ENCODE measurements at places on chromosomes 6 and 20.

- DNase-seq = no peak
These were observed 118.8 kb downstream of the RALGAPA2 start for GRCh38 chr20:20593447-20594170.

DNA sequence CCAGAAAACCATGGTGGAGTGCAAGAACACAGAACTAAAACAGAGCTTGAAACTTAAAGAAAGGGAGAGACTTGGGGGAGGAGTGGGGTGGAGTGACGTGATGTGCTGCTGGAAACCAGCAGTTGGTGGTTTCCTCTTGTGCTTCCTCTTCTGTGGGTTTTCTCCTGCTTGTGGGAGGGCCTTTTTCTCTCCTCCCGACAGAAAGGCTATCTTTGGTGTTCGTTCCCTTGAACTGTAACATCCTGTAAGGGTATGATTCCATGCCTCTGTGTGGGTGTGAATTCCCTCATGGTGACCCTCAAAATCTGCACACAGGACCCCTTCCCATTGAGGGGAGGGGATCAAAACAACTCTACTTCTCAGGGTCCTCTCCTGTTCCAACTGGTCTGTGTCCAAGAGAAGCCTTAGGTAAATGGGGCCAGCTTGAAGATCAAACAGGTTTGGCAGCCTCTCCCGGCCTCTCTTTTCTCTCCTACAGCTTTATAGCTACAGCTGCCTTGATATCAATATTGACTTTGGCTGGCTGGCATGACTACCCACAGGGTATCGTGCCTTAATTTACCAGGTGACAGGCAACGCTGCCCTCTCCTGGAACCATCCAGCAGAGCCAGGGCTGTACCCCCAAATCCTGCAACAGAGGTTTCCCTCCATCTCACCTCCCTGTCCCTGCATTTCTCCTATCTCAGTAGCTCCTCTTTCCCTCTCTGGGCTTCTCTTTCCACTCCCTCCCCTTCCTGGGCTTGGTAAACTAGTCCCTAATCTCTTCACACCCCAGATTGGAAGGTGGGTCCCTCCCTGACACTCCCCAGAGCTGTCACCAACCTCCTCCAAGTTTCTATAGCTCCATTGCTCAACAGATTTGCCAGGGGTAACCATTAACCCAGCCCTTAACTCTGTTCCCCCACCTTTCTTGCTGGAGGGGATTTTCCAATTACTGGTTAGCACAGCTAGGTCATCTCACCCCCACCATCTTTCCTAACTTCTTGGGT is 1.5 kb upstream of the MSH5 start:
- DNase-seq = peak; percentile 69

- DNase-seq = peak; percentile 67
These were observed 324.2 kb upstream of the CITED2 start for GRCh38 chr6:139698526-139699176.

- DNase-seq = no peak
These were observed 1.6 kb upstream of the ARMC2 start for GRCh38 chr6:108846628-108847027.

- DNase-seq = no peak
These were observed at the start of gene ARMH2 for GRCh38 chr6:24798740-24799540. Gene ARMH2, minus strand, starts transcription at chr6:24798917. Its CDS starts 60 bp downstream, at chr6:24798857.

- peak; percentile 10 for DNase-seq
These were observed 482.3 kb upstream of the SOX4 start for GRCh38 chr6:21111093-21111725.

DNA sequence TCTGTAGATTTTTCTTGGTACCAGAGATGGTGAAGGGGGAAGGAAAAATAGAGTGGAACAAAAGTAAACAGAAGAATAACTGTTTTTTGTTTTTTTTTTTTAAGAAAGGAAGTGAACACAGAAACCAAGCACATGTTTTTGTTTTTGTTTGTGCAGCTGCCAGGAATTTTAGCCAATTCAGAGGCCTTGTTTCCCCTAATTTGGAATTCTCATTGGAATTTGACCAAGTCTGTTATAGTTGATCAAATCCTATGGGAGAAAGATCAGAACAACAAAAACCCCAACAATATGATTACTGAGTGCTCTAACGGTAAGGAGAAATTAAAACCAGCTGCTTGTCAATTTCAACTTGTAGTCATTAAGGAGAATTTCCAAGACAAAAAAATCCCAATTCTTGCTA is 18.2 kb upstream of the IL22RA2 start:
- no peak for DNase-seq

GRCh38 chr6:131998255-131998982 is 47.2 kb upstream of the CCN2 start:
- no peak for DNase-seq

- peak; percentile 54 for DNase-seq
These were observed 26.9 kb downstream of the RRAGD start for GRCh38 chr6:89385156-89385667.

- no peak for DNase-seq
These were observed 46.7 kb upstream of the CARMIL1 start for GRCh38 chr6:25232479-25232878.

DNA sequence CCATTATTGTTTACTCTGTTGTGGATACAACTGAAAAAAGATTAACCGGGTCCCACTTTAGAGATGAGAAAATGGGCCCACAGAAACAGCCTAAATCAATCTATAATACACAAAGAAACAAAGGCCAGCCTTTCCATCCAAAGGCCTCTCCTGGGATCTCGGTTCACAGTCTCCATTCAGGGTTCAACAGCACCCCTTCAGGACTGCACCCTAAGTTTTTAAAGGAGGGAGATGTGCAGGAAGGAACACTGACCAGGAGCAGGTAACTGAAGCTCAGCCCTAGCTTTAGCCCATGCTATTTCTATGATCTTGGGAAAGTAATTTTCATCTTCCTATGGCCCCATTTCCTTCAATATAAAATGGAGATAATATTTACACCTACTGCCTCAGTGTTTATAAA is 147.7 kb downstream of the BTBD9 start:
- DNase-seq = no peak

- DNase-seq = no peak
These were observed 631.6 kb upstream of the NRSN1 start for GRCh38 chr6:23494367-23494766.

- DNase-seq = no peak
These were observed 75.1 kb downstream of the ARID1B start for GRCh38 chr6:156852147-156852857.

DNA sequence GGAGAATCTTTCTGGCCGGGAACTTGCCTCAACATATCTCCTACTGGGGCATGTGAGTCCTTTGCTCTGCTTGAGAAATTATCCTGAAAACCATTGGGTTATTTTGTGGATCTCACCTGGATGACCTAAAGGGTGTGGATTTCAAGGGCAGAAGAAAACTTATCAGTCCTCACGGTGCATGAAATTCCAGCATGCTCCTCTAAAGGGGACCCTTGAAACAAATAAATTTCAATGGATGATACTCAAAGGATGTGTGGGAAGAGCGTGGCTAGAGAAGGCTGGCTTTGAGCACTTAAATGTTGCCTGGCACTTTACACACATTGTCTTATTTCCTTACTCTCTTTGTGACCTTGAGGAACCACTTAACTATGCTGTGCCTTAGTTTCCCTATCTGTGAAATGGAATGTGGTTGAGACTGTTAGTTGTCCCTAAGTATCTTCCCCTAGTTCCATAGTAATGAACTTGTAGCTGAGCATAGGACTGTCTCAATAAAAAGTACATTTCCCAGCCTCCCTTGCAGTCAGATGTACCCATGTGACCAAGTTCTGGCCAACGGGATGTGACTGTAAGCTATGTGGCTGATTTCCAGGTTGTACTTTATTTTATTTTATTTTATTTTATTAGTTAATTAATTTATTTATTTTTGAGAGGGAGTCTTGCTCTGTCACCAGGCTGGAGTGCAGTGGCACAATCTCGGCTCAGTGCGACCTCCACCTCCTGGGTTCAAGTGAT is 81.9 kb upstream of the PTPN1 start:
- no peak for DNase-seq

- DNase-seq = no peak
These were observed 37.6 kb upstream of the CHMP4B start for GRCh38 chr20:33773412-33774089.

DNA sequence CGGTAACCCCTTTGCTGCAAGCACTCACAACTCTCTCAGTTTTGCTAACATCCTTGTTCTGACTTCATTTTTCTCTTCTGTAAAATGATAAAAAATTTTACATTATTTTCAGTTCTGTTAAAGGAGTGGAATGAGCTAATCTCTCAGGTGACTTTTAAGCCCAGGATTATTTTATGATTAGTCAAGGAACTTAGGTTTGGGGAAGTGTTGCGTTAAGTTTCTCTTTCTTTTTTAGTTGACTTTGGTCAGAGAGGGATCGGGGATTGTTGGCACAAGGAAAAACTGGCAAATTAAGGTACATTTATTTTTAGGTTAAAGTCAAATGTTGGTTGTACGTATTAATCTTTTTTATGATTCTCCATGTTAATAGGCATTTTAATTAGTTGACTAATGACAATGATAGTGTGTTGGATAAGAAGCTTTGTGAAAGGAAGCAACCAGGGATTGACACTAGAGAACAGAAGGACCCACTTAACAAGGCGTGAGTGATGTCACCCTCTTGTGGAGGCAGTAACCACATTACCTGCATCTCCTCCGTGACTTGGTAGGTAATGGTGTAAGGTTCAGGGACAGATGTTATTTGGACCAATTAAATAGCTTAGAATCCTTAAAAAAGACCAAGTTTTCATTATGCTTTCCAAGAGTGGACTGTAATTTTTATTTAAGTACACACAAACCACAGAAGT is 31.6 kb downstream of the CD83 start:
- no peak for DNase-seq

- DNase-seq = no peak
These were observed 434.0 kb upstream of the JARID2 start for GRCh38 chr6:14811775-14812428.

DNA sequence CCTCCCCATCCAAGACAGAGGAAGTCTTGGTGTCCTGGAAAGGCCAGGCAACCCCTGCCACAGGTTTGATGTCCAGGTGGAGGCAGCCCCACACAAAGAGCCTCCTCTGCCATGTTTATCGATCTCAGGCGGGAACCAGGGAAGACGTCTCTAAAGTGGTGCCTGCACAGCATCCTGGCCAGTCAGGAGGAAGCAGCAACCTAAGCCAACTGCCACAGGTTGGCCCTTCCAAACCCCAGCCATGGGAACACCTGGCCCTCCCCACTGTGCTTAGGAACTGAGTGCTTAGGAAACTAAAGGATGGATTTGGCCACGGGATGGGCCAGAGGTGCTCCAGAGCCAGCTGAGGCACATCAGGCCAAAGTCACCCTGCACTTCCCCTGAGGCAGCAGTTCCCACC is 56.9 kb downstream of the CSE1L start:
- DNase-seq = no peak

GRCh38 chr6:156511051-156511450 is 266.1 kb upstream of the ARID1B start:
- no peak for DNase-seq

GRCh38 chr20:38838326-38838725 is 32.8 kb downstream of the PPP1R16B start:
- DNase-seq = no peak

DNA sequence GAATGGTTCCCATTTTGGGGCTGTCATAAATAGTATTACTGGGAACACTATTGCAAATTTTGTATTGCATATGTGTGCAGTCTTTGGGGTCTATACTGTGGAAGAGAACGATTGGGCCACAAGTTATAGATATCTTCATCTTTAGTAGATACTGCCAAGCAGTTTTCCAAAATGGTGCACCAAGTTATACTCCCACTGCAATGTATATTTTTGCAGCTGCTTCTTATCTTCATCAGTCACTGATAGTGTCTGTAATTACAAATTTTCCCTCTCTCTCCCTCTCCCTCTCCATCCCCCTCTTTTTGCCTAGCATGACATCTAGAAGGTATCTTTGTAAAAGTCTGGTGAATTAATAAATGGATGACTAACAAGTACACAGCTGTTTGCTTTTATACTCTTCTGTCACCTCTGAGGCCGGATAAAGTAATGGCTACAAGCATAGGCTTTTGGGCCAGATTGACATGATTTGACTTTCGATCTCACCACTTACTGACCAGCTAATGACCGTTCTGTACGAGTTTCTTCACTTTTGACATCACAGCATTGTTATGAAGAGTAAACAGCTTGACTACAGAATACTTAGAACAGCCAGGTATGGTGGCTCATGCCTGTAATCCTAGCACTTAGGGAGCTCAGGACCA is 113.3 kb upstream of the SLC2A12 start:
- no peak for DNase-seq

DNA sequence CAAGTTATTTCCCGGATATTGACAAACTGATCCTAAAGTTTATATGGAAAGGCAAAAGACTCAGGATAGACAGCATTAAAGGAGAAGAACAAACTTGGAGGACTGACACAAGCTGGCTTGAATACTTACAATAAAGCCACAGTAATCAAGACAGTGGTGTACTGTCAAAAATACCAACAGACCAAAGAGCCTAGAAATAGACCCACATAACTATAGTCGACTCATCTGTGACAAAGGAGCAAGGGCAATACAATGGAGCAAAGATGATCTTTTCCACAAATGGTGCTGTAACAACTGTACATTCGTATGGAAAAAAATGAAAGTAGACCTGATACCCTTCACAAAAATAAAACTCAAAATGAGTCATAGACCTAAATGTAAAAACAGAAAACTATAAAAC is 46.0 kb downstream of the ABHD12 start:
- DNase-seq = no peak

DNA sequence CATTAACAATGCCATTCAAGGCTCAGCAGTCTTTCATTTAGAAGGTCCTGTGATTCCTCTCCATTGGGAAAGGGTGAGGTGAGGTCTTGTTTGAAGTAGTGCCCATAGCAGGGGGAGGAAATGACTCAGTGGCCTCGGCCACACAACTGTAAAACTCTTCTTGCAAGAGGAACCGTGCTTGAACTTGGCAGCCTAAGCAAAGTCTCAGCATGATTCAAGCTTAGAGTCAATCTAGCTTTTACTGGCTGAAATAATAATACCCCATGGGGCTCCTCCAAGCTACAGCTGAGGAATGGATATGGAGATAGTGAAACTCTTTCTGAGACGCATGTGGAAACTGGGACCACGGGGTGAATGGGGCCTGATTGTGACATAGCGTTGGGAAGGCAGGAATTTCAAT is 428.2 kb downstream of the BMP2 start:
- peak; percentile 79 for DNase-seq

DNA sequence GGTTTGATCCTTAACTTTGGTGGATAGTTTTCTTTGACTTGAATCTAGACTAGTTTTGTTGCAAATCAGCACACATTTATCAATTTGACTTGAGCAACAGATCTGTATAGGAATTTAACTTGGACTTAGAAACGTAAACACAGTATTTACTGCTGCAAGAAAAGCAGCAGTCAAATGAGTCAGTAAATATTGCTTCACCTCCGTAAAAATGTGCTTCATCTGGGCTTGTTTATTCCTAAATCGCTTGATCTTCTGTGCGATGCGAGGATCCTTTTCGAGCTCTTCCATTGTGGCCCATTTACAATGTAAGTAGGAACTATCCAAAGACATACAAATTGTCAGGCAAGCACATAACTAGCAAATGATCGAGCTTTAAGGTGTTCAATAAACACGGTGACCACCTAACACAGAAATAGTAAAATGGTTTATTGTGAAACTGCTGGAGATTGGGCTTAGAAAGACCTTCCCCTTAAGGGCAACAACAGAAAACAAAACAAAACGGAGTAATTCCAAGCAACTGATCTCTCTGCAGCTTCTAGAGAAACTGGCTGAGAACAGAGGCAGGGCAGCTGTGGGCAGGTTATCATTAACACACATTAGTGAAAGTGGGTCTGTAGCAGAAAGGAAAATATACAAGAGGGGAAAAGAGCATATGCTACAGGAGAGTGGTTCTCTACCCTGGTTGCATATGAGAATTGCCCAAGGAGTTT is 120.8 kb downstream of the CHD6 start:
- DNase-seq = no peak

- DNase-seq = no peak
These were observed 100.1 kb downstream of the FARS2 start for GRCh38 chr6:5361396-5361795.
